Choroid plexus epithelial cell (primary cell): ENCODE measurements at places on chromosomes 5 and 9.

DNA sequence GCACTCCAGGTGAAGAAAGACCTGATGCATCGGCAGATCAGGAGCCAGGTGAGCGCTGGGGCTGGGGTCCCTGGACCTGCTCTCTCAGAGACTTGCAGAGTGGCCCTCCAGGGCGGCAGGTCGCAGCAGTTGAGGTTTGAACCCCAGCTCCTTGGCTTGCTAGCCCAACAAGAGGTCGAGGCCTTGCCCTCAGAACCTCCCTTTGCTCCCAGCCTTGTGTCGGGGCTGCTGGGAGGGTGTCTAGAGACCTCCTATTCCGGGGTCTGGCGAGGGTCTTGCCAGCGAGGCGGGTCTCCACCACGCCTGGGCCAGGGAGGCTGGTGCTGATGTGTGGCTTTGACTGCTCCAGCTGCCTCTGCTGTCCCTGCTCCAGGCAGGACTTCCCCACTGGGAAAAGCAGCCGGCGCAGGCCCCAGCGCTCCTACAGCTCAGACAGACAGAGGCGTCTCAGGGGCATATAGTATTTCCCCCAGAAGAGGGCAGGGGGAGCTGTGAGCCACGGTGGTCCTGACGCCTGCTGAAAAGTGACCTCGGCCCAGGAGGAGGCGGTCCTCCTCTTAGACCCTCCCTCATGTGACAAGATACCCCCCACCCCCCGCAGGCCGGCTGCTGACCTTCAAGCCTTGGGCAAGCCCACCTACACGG, 38.3 kb downstream of the LRSAM1 start:
- DNase-seq, result no peak

DNA sequence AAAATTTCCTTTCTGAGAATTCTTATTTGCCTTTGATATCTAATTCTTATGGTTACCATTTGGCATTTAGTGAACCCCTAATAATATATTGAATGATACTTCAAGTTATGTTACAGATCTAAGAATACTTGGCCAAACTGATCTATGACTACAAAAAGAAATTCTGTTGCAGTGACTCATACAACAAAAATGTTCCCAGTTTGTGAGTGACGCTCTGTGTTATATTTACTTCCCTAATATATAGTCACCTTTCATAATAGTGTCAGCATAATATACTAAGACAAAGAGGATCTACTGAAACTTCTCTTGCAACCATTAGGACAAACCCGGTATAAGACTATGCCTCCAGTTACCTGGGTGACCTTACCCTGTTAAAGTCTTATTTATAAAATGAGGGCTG, 216.9 kb upstream of the TLX3 start:
- peak; percentile 83 for DNase-seq

GRCh38 chr5:38543074-38543473, 13.4 kb downstream of the LIFR start:
- no peak for DNase-seq

DNA sequence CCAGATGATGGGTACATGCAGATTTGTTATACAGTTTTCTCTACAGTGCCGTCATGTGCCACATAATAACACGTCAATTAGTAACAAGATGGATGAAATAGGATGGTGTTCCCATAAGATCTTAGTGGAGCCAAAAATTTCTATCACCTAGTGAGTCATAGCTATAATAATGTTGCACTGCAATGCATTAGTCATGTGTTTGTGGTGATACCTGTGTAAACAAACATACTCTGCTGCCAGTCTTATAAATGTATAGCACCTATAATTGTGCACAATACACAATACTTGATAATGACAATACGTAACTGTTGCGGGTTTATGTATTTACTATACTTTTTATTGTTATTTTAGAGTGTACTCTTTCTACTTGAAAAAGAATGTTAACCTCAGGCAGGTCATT, 865.4 kb downstream of the MAT2B start:
- no peak for DNase-seq

DNA sequence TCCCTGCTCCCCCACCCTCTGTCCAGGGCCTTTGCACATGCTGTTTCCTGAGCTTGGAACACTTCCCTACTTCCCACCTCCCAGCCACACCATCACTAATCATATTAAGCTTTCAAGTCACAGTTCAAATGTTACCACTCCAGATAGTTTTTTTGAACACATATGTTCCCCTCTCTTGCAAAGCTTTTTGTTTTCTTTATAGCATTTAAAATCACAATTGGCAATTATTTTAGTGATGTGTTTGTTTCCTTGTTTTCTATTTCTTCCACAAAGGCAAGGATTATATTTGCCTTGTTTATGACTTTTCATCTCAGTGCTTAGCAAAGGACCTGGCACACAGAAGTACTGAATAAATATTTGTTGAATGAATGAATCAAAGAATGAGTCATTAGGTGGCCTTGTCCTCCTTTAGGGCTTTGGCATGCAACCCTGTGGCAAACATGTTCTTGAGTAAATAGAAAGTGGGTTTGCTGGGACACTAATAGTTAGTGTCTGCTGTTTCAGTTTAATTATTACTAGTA, 386.8 kb downstream of the FGF10 start:
- DNase-seq, result no peak

GRCh38 chr5:152470167-152470566, 65.1 kb upstream of the NMUR2 start:
- no peak for DNase-seq

DNA sequence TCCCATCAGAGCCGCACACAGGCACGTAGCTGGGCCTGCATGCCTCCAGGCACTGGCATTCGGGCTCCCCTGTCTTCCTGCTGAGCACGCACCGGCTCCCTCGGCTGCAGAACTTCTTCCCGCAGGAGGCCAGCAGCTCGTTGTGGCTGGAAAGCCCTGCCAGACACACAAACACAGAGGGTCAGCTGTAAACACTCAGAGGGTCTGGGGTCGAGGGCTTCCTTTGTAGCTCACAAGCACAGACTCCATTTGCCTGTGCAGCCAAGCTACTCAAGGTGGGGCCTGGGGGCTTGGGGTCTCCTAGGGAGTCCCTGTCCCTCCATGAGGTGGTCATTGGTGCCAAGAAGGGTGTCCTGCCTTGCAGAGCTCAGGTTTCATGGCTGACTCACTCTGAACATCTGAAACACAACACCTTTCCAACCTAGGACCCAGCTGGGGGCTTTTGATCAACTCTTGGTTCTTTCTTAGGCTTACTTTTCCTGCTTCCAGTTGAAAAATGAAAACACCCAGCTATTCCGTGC, 211.4 kb downstream of the FSTL4 start:
- no peak for DNase-seq

- no peak for DNase-seq
Measured at GRCh38 chr9:126932871-126933321, 18.3 kb downstream of the RALGPS1 start.

GRCh38 chr5:169350759-169351240, 49.9 kb upstream of the SLIT3 start:
- peak; percentile 70 for DNase-seq

GRCh38 chr5:136308212-136308795, 57.0 kb downstream of the TRPC7 start:
- DNase-seq, result peak; percentile 5

GRCh38 chr5:56640763-56641406, 174.5 kb upstream of the MAP3K1 start:
- DNase-seq, result no peak

DNA sequence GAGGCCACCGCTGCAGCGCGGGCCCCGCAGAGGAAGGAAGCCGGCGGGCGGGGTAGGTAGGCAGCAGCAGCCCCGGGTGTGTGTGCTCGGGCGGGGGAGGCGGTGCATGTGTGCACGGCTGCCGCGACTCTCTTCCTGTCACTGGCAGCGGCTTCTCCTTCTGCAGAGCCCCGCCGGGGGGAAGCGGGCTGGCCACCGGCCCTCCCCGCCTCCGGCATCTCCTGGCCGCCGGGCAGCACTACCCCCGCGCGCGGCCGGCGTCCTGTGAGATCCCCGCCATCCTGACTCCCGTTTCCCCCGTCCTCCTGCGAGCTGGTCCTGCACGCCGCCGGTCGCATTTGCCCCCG, 315 bp downstream of the PIK3R1 start:
- DNase-seq, result no peak

GRCh38 chr9:38202336-38202938, 133.4 kb upstream of the SHB start:
- no peak for DNase-seq

DNA sequence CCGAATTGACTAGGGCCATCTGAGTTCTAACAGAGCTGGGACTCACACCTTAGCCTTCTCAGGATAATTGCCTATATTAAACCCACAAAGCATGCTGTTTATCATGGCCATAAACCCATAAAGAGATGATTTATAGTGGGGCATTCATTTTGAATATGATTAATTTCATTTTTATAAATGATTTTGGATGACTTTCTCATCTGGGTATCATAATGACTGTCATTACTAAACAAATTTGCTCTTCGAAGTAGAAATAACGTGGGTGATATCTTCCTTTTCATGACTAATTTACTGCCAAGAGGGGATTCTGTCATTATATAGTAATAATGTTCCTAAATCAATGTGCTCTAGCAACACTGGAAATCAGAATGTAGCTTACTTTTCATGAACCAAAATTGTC, 498.2 kb downstream of the CDH12 start:
- DNase-seq, result no peak

- peak; percentile 34 for DNase-seq
Measured at GRCh38 chr9:136105398-136106135, 10.5 kb upstream of the NACC2 start.

GRCh38 chr5:64519263-64519662, 13.4 kb downstream of the RGS7BP start:
- no peak for DNase-seq

- DNase-seq, result no peak
Measured at GRCh38 chr5:96410013-96410412, 23.0 kb downstream of the PCSK1 start.

DNA sequence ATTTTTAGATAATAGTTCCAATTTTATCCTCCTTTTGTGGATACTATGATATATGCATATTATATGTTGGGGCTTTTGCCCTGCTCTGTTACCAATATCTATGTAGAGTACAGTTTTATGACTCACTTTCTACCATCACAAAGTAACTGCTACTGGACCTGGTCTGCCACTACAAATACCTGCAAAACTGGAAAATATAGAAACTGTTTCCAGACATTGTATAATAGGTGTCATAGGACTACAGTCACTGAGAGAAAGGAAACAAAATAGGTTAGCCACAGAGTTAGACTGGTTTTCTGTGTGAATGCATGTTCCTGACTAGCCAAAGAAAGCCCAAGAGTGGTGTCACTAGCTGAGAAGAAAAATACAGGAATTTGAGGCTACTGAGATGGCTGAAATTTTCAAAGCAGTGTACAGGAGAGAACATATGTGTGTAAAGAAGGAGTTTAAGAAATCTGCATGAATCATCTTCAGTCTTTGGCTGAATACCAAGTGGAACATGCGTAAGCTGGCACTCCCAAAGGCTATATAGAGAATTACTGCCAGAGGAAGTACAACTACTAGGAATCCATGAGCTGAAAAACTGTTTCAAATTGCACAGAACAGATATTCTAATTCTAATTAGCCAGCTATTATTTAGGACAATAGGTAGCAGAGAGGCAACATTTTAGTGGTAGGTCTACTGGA, 29.0 kb upstream of the FAM174A start:
- DNase-seq, result peak; percentile 93

- DNase-seq, result no peak
Measured at GRCh38 chr9:130672466-130672865, 8.1 kb downstream of the PRDM12 start.

GRCh38 chr5:96431376-96432187, 1.5 kb downstream of the PCSK1 start:
- peak; percentile 57 for DNase-seq

GRCh38 chr5:150302301-150303069, at the start of gene ARSI:
Gene ARSI, minus strand, starts transcription at chr5:150302905. Its CDS starts 532 bp downstream, at chr5:150302373.
- peak; percentile 50 for DNase-seq

GRCh38 chr5:157072508-157072907, 13.6 kb upstream of the HAVCR1 start:
- no peak for DNase-seq

DNA sequence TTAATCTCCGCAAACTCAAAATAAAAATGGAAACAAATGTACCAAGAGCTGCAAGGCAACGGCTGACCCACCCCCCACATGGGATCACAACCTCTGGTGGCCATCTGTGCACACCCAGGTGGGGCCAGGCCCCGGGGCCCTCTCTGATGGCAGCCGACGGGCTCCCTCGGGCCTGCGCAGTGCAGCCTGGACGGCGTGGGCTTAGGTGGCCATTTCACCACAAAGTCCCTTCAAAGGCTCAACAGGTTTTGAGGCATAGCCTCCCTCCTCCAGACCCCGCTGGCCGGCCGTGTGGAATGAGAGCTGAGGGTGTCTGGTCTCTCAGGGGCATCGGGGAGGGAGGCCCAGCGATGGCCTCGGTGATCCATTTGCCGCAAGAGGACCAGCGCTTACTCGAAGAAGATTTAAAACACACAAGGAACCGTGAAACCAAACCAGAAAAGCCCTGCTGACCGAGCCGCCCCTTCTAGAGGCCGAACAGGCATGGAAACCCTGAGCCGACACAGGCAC, 42.7 kb upstream of the CEP72 start:
- no peak for DNase-seq

DNA sequence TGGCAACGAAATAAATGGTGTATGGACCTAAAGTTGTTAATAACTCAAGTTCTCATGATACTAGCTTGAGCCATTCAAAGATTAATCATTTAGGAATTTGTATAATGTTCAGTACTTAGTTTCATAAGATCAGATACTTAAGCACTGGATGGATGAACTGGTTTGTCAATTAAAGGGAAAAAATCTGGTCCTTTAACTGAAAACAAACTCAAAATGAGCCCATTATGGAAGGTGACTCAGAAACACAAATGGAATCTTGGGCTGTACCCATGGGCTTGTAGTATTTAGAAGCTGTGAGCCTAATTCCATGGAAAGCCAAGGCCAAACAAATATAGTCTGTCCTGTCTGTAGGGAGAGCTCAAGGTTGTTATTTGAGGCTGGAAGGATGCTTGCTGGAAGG, 27.6 kb upstream of the ADRB2 start:
- DNase-seq, result no peak

DNA sequence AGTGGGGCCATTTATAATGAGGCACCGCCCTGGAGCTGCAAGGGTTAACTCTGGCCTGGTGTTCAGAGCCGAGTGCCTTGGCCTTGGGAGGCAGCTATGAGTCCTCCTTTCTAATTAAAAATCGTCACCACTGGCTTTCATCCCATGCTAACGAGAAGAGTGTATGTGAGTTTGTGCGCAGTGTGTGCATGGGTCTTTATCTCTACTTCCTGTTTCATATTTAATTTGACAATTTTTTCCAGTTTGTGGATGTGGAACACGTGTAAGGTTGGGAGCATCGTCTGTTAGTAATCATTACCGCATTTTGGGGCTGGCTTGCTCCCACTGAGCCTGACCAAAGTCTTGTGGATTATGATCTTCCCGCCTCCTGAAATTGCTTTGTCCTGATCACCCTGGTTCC, 76.4 kb downstream of the NDFIP1 start:
- no peak for DNase-seq

DNA sequence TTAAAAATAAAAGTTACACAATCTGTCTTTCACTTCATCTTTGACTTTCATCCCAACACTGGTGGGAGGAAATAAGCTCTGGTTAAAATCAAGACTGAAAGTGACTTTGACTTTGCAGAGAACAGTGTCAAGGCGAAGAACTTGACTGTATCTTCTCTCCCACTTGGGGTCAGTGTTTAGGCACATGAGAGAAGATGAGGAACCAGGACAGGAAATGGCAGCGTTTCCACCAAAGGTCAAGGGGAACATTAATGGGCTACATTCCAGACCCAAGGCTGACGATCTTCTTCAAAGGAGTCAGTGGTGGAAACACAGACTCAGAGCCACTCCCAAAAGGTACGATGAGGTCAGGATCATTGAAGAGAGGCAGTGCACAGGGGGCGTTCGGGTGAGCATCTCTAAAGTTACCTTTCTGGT, 409.5 kb downstream of the ARHGEF28 start:
- peak; percentile 90 for DNase-seq
